ENCODE measurements at places on chromosomes 4 and X.

- DNase-seq, result no peak
Measured at GRCh38 chrX:100672966-100673365, 29.0 kb downstream of the SRPX2 start.

DNA sequence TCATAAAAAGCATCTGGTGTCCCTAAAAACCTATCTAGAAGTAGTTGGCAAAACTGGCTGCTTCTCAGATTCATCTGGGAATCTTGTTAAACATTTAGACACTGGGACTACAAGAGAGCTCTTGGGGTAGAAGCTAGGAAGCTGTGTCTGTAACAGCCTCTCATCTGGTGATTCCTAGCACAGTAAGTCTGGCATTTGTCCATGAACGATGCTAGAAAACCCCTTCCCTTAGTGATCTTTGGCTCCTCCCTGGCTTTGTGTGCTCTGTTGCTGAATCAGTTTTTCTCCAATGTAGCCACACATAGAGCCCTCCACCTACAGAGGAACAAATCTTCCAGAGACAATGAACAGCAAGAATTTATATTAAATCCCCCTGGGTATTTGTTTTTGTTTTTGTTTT is 951.7 kb upstream of the LCORL start:
- no peak for DNase-seq

DNA sequence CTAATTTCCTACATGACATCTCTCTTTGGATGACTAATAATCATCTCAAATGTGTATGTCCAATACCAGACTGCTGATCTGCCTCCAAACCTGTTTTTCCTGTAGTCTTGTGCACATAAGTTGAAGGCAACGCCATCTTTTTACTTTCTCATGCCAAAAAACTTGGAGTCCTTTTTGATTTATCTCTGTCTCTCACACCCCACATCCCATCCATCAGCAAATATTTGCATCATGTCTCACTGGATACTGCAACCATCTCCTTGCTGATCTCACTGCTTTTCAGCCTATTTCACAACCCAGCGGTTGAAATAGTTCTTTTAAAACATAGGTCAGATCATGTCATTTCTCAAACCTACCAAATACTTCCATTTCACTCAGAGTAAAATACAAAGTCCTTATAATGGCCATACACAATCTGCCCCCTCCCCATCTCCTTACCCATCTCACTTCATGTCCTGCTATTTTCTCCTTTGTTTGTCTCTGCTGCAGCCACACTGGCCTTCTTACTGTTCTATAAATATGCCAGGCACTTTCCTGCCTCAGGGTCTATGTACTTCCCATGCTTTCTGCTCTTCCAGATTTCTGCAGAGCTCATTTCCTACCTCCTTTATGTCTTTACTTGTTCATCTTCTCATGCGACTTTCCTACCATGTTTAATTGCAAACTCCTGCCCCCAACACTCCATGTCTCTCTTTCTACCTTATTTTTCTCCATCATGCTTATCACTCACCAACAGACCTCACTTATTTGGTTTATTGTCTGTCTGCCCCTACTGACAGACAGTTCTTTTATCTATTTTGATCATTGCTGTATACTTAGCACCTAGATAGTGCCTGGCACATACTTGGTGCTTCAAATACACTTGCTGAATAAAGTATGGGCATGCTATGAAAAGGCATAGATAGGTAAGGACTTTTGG is 98.8 kb downstream of the ANXA3 start:
- no peak for DNase-seq

DNA sequence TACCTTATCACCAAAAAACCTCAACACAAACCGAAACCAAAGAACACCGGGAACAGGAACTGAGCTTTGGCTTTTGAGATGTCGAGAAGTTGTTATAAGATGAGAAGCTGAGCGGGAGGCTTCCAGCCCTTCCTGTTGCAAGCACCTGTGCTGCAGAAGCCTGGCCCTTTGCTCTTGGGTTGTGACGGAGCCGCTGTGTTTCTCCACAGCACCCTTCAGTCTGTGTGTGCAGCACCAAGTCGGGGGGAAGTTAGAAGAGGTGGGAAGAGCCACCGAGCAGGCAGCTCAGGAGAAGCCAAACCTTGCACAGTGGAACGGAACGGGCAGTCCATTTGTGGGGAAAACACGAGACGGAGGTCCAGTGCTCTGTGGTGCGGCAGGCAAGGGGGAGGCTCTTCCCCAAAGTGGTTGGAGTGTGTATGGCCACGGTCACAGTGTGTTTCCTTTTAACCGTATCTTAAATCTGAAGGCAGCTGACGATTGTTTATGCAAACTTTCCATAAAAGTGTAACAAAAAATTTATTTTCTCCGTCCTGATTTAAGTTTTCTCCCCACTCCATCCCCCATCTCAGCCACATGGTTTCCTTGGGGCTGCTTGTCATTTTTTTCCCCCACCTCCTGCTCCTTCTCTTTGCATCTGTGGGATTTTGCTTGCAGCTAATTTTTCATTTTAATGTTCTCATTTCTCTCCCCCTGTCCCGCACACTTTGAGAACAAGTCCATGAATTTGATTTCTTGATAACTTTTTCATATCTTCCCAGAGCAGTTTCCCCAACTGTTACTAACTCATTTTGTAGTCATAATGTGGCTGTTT is 123.7 kb downstream of the STOX2 start:
- DNase-seq, result no peak

GRCh38 chrX:131841496-131842437 is 181.3 kb upstream of the STK26 start:
- DNase-seq, result peak; percentile 39

DNA sequence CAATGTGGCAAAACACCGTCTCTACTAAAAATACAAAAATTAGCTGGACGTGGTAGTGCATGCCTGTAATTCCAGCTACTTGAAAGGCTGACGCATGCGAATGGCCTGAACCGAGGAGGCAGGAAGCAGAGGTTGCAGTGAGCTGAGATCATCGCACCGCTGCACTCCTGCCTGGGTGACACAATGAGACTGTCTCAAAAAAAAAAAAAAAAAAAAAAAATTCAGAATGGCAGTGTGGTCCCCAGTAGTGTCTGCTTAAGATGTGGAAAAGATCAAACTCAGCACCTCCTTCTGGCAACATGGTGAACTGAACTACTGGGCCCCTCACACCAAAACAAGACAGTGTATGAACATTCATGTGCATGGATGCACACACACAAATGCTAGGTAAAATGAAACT is 32.2 kb downstream of the SMS start:
- DNase-seq, result no peak

- no peak for DNase-seq
Measured at GRCh38 chrX:104284507-104284906, 29.8 kb upstream of the ESX1 start.

DNA sequence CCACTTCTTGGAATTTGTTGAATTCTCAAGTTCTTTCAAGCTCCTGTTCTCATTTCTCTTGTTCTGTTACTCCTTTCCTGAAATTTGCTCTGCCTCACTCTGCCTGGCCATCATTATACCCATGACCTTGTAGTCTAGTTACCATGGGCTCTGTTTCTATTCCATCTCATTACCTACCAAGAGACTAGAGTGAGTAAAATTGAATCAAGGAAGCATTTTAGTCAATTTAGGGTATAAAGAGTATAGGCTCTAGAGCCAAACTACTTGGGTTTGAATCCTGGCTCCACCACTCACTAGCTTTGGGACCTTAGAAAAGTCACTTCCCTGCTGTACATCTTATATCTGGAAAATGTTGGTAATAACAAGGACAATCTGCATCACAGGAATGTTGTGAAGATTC is 2.2 kb downstream of the ALAS2 start:
- no peak for DNase-seq

- no peak for DNase-seq
Measured at GRCh38 chr4:183602557-183603027, 56.4 kb downstream of the RWDD4 start.

- no peak for DNase-seq
Measured at GRCh38 chr4:2587213-2587823, 50.9 kb downstream of the FAM193A start.

DNA sequence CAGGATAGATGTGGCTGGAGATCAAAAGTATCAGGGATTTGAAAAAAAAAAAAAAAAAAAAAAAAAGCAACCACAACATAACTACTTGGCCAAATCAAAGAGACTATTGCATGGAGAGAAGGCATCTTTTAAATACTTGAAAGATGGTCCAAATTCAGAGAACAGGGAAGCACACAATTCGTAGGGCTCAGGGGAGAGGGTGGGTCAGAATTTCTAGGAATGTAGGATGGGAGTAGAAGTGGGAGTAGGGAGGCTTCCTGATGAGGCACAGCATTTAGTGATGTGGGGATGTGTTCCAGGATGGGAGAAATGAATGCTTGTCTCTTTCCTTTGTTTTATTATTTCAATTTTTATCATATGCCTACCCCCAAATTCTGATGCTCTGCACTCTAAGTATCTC is 36.3 kb downstream of the RTL3 start:
- no peak for DNase-seq

DNA sequence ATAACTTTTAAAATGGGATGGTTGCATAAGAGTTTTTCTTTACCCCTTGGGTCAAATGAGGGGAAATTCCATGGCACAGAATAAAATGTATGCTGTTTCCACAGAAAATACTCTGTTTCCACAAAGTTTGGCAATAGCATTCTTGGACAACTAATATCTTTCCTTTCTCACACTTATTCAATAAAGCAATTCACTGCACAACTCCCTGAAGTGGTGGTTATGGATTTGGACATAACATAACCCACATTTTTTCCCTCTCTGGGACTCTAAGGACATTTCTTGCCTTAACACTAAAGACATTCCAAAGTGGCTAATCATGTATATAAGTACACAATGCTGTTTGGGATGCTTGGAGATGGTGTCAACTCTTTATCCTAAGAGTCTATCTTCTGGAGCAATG is 51.7 kb upstream of the GPM6B start:
- DNase-seq, result no peak
